ENCODE measurements at places on chromosomes 2 and 18.

GRCh38 chr2:42513252-42513918 lies 19.6 kb upstream of the KCNG3 start:
- no peaks in the 10 kb centered on the region for H3K36me3 ChIP-seq
- H3K27me3 ChIP-seq, result no peaks in the 10 kb centered on the region
- H3K4me3 ChIP-seq, result no peak overlapping the region
- DNase-seq, result peak; percentile 23
- H3K4me1 ChIP-seq, result no peaks in the 10 kb centered on the region

GRCh38 chr18:46462523-46462922 lies 194.5 kb downstream of the LOXHD1 start:
- no peak for DNase-seq
- H3K4me1 ChIP-seq, result peaks cover 4% of the 10 kb centered on the region
- no peaks in the 10 kb centered on the region for H3K36me3 ChIP-seq
- no peak overlapping the region for H3K27ac ChIP-seq
- H3K27me3 ChIP-seq, result no peaks in the 10 kb centered on the region

- no peak overlapping the region for H3K4me3 ChIP-seq
- peaks cover 35% of the 10 kb centered on the region for H3K4me1 ChIP-seq
Measured at GRCh38 chr2:84435345-84436025, 23.6 kb downstream of the SUCLG1 start.

GRCh38 chr2:204585930-204586329 lies 40.7 kb downstream of the PARD3B start:
- H3K27me3 ChIP-seq, result no peaks in the 10 kb centered on the region
- no peak overlapping the region for H3K27ac ChIP-seq
- no peaks in the 10 kb centered on the region for H3K4me1 ChIP-seq
- no peaks in the 10 kb centered on the region for H3K36me3 ChIP-seq
- DNase-seq, result no peak

DNA sequence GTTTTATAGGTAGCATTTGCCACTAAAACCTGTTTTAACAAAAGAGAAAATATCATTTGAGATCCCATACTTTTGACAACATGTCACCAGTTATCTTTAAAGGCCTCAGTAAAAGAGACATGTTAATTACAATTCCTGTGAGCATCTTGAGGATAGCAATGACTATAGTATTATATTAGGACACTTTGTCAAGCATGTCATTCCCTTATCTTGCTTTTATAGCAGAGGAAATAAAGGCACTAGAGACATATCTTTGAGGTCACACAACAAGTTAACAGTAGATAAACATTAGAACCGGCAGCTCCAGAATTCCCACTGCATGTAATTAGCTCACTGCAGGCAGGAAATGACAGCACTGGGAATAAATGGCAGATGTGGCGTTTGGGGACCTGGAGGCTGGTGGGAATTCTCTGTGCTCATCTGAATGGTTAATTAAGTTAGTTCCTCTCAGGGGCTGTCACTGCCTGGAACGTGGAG lies 25.9 kb downstream of the LYPD6B start:
- no peaks in the 10 kb centered on the region for H3K27me3 ChIP-seq
- H3K4me3 ChIP-seq, result no peak overlapping the region
- no peaks in the 10 kb centered on the region for H3K4me1 ChIP-seq
- peak; percentile 57 for DNase-seq
- no peak overlapping the region for H3K27ac ChIP-seq

DNA sequence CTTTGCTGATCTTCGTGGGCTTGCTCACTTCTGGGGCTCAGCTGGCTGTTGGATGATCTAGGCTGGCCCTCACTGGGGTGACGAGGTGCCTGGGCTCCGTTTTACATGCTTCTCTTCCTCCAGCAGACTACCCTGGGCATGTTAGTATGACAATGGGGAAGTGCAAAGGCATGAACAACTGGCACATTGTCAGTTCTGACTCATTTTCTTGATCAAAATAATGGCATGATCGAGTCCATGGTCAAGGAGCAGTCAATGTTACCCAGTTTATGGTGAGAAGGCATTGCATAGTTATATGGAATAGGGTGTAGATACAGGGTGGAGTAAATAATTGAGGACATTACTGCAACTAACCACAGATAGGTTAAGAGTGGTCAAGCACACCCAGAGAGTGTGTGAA lies 10.0 kb upstream of the UPP2 start:
- no peak overlapping the region for H3K4me3 ChIP-seq
- no peaks in the 10 kb centered on the region for H3K27me3 ChIP-seq
- no peak overlapping the region for H3K27ac ChIP-seq
- DNase-seq, result no peak
- H3K36me3 ChIP-seq, result no peaks in the 10 kb centered on the region

DNA sequence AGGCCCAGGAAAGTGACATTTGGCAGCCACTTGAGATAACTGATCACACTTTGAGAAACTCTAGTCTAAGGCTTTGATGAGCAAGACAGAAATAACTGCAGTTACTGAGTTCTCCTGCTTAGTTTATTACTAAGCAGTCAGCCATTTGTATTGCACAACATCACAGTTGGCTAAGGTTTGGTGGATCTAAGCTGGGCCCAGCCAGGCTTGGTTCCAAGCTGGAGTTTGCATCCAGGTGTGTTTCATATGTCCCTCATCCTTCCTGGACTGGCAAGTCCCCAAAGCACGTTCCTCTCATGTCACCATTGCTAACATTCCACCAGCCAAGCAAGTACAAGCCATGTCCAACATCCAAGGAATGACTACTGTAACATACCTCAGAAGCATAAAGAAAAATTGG lies 71.3 kb upstream of the ZNF532 start:
- H3K36me3 ChIP-seq, result no peaks in the 10 kb centered on the region
- peaks cover 13% of the 10 kb centered on the region for H3K4me1 ChIP-seq
- H3K4me3 ChIP-seq, result no peak overlapping the region
- no peak overlapping the region for H3K27ac ChIP-seq
- peak; percentile 28 for DNase-seq

DNA sequence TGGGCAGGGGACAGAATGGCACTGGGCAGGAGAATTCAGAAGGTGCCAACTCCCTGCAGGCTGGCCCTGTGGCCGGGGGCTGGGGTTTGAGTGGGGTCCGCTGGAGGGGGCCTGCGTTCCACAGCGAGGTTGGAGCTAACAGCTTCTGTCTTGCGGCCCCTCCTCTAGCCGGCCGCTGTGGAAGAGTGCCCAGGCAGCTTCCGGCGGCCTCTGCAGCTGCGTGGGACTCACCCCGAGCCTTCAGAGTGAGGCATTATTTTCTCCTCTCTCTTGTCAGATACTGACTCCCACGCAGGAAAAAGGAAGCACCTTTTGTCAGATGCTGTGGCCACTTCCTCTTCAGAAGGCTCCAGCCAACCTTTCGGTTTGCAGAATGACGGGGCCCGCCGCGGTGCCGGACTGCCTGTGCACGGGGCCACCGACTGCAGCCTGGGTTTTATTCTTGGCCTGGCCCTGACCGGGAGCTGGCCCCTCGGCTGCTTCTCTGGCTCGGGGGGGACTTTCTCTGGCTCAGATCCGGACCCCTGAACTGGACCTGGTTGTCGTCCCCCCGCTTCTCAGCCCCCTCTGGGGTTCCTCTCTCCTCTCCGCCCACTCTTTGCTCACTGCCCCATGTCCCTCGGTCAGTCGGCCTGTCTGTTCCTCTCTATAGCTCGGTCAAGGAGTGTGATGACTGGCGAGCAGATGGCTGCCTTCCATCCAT lies 40.1 kb downstream of the ARHGAP25 start:
- peaks cover 3% of the 10 kb centered on the region for H3K36me3 ChIP-seq
- no peaks in the 10 kb centered on the region for H3K27me3 ChIP-seq
- peak overlapping the region; percentile 34 for H3K4me3 ChIP-seq
- H3K4me1 ChIP-seq, result peaks cover 14% of the 10 kb centered on the region

GRCh38 chr2:21072477-21073242 lies 28.8 kb upstream of the APOB start:
- no peaks in the 10 kb centered on the region for H3K27me3 ChIP-seq
- H3K4me1 ChIP-seq, result no peaks in the 10 kb centered on the region
- H3K4me3 ChIP-seq, result no peak overlapping the region
- no peaks in the 10 kb centered on the region for H3K36me3 ChIP-seq
- H3K27ac ChIP-seq, result no peak overlapping the region
- no peak for DNase-seq

DNA sequence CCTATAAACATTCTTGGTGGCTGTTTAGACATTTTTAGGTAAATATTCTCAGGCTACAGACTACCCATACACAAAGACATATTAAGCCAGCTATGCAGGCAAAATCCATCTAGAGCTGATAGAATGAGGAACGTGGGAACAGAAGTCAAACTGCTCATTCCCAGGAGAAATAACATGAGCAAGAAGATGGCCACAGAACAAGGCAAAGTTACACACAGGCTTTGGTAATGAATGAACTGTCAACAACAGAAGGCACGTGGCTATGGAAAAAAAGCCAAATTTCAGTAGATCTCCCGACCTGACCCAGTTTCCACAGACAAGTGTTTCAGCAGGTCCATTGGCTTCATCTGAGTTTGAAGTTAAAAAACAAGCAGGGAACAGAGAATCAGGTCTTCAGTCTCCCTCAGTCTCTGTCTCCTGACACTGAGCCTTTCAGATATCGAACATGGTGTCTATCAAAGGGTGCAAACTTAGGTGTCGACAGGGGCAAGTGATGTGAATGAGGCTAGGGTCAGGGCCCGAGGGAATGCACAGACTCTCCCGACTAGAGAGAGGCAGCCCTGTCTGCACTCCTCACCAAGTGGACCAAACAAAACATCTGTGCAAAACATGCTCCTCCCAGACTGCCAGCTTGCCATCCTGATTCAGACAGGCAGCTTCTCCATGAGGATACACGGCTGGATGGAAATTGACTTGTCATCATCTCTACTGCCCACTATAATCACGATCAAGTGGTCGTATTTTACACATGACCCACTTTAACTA lies 25.9 kb downstream of the SIGLEC15 start:
- no peaks in the 10 kb centered on the region for H3K4me1 ChIP-seq
- H3K4me3 ChIP-seq, result no peak overlapping the region
- H3K27ac ChIP-seq, result no peak overlapping the region
- no peaks in the 10 kb centered on the region for H3K27me3 ChIP-seq

- peaks cover 13% of the 10 kb centered on the region for H3K27me3 ChIP-seq
- peak; percentile 94 for DNase-seq
- peak within 1 kb of the TSS; percentile 86 for H3K27ac ChIP-seq
- no peaks in the 10 kb centered on the region for H3K36me3 ChIP-seq
Measured at GRCh38 chr2:163735685-163736432, at the start of gene FIGN. Gene FIGN, minus strand, starts transcription at chr2:163736008. Its CDS starts 1,081 bp downstream, at chr2:163734927.

GRCh38 chr2:235945608-235946140 lies 222.5 kb downstream of the GBX2 start:
- no peak for DNase-seq
- H3K4me3 ChIP-seq, result no peak overlapping the region
- no peaks in the 10 kb centered on the region for H3K27me3 ChIP-seq
- H3K4me1 ChIP-seq, result no peaks in the 10 kb centered on the region
- H3K36me3 ChIP-seq, result no peaks in the 10 kb centered on the region

- H3K36me3 ChIP-seq, result no peaks in the 10 kb centered on the region
- no peak overlapping the region for H3K27ac ChIP-seq
- no peaks in the 10 kb centered on the region for H3K27me3 ChIP-seq
- H3K4me3 ChIP-seq, result no peak overlapping the region
Measured at GRCh38 chr2:225691711-225692110, 292.2 kb downstream of the NYAP2 start.

- no peak for DNase-seq
- no peaks in the 10 kb centered on the region for H3K36me3 ChIP-seq
- H3K27me3 ChIP-seq, result no peaks in the 10 kb centered on the region
- H3K4me1 ChIP-seq, result peaks cover 8% of the 10 kb centered on the region
Measured at GRCh38 chr2:27721335-27721734, 50.2 kb upstream of the MRPL33 start.

GRCh38 chr2:70141902-70142589 lies 48.8 kb downstream of the C2orf42 start:
- DNase-seq, result peak; percentile 64
- peak overlapping the region; percentile 58 for H3K4me3 ChIP-seq
- no peaks in the 10 kb centered on the region for H3K36me3 ChIP-seq
- H3K27me3 ChIP-seq, result no peaks in the 10 kb centered on the region

DNA sequence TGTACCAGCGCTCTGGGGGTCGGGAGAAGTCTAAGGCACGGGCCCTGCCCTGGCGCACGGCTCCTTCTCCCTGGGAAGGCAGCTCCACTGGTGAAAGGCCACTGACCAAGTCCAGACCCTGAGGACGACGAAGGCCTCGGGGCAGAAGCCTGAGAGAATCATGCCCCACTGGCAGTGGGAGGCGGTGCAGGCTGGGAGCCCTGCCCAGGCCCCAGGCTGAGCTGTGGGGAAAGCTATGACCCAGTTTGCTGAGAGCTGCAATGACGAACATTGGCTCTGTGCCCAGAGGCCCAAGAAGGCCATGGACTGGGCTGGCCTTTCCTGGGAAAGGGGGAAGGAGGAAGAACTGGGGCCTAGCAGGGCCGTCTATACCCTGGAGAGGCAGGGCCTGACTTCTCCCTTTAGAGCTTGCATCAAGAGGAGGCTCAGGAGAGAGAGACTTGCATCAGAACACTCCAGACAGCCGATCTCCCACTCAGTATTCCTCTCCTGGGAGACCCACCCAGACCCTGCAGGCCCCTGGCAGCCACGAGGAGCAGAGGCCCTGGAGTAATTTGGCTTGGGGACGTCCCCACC lies 32.9 kb downstream of the HS1BP3 start:
- DNase-seq, result peak; percentile 98
- no peaks in the 10 kb centered on the region for H3K27me3 ChIP-seq
- H3K4me3 ChIP-seq, result no peak overlapping the region
- peak overlapping the region; percentile 97 for H3K27ac ChIP-seq

DNA sequence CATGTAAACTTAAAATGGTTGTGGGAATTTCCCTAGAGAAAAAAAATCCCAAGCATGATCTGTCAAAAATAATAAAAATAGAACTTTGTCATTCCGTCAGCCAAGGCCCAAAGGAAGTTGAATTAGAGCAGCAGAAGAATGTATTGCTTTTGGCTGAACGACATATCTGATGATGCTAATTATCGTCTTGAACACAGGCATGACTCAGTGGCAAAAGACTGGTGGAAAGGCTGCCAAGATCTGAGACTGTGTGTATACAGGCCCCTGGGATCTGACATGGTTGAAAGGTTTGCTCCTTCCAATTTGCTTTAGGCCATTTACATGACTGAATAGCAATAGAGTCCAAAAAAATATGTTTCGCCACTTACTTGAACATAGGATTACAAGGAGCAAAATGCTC lies 1057.1 kb upstream of the CRIM1 start:
- H3K27ac ChIP-seq, result no peak overlapping the region
- H3K4me3 ChIP-seq, result no peak overlapping the region
- H3K4me1 ChIP-seq, result peaks cover 3% of the 10 kb centered on the region
- no peaks in the 10 kb centered on the region for H3K27me3 ChIP-seq

- no peaks in the 10 kb centered on the region for H3K27me3 ChIP-seq
- no peak overlapping the region for H3K4me3 ChIP-seq
- no peak overlapping the region for H3K27ac ChIP-seq
- peaks cover 10% of the 10 kb centered on the region for H3K4me1 ChIP-seq
Measured at GRCh38 chr2:216827073-216827720, 32.7 kb downstream of the TNP1 start.

GRCh38 chr2:14306268-14306861 lies 326.2 kb upstream of the LRATD1 start:
- H3K4me1 ChIP-seq, result no peaks in the 10 kb centered on the region
- H3K27ac ChIP-seq, result no peak overlapping the region
- no peak overlapping the region for H3K4me3 ChIP-seq
- H3K27me3 ChIP-seq, result no peaks in the 10 kb centered on the region
- no peaks in the 10 kb centered on the region for H3K36me3 ChIP-seq

- H3K36me3 ChIP-seq, result no peaks in the 10 kb centered on the region
- H3K27me3 ChIP-seq, result no peaks in the 10 kb centered on the region
- no peak overlapping the region for H3K4me3 ChIP-seq
- no peak for DNase-seq
- H3K27ac ChIP-seq, result no peak overlapping the region
Measured at GRCh38 chr2:6764968-6765723, 100.6 kb downstream of the CMPK2 start.

- H3K36me3 ChIP-seq, result peaks cover 13% of the 10 kb centered on the region
- H3K27me3 ChIP-seq, result no peaks in the 10 kb centered on the region
- no peaks in the 10 kb centered on the region for H3K4me1 ChIP-seq
- no peak for DNase-seq
- H3K4me3 ChIP-seq, result no peak overlapping the region
- H3K27ac ChIP-seq, result no peak overlapping the region
Measured at GRCh38 chr2:165901620-165902298, 51.8 kb downstream of the TTC21B start.

All from lung (tissue), 17 donors.